Effector CD8-positive, alpha-beta T cell (primary cell): ENCODE measurements at places on chromosomes 12 and 14.

DNA sequence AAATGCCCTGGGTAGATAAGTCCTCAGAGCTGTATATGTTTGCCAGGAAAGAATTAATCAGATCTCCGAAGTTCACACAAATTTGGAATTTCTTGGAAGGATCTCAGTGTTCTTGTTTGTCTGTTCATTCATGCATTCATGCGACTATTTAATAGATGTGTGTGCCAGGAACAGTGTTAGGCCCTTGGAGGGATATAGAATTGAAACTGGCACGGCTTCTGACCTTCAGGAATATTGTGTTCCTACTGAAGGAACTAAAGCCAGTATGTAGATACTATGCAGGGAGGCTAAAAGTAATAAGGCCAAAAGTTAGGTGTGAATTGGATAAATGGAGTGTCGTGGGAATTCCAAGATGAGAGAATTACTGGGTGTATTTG is 166.0 kb upstream of the NOS1 start:
- no peak for DNase-seq

GRCh38 chr12:10741845-10742244 is 18.7 kb upstream of the YBX3 start:
- DNase-seq = no peak

GRCh38 chr12:32889011-32889760 is 7.4 kb downstream of the PKP2 start:
- no peak for DNase-seq

DNA sequence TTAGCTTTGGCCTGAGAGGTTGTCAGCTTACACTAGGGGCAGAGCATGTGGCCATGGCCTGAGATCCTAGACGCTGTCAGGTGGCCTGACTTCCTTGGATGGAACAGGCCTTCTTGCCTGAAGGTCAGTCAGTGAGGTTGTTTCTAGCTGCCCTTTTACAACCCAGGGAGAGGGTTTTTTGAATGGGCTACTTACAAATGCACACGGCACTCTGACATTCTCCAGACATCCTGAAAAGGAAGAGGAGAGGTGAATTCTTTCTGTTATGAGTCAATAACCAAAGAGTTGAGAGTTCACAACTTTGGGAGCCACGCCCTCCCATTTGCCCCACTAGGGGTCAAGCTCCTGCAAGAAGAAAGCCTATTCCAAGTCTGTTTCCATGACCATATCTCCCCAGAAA is 7.8 kb downstream of the KRT76 start:
- no peak for DNase-seq

DNA sequence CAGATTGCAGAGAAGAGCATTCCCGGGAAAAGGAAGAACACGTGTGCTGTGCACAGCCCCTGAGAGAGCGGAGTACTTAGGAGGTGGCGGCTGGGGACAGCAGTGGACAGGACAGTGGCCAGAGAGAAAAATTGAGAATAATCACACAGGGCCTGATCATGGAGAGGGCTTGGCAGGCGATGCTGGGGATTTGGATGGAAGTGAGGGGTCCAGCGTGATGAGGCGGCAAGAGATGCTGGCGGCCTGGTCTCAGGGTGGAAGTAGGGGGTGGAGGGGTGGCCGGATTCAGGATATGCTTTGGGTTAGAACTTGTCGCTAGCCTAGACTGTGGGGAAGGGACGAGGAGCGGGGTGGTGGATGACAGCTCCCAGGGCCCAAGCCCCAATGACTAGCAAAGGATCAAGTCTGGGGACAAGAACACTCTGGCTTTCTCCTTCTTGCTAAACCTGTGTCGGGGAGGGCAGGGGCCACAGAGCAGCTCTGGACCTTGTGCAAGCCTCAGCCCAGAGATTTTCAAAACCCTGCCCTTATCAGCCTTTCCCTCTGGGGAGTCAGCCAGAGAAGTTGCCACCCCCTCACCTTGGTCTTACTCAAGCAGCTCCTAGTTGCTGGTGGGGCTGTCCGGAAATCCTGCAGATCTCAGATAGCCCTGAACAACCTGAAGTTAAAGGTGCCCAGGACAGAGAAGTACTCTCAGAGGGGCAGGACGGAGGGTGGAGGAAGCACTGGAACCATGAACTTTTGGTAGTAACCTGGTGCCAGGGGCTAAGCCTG is 1.3 kb downstream of the HVCN1 start:
- DNase-seq = no peak

DNA sequence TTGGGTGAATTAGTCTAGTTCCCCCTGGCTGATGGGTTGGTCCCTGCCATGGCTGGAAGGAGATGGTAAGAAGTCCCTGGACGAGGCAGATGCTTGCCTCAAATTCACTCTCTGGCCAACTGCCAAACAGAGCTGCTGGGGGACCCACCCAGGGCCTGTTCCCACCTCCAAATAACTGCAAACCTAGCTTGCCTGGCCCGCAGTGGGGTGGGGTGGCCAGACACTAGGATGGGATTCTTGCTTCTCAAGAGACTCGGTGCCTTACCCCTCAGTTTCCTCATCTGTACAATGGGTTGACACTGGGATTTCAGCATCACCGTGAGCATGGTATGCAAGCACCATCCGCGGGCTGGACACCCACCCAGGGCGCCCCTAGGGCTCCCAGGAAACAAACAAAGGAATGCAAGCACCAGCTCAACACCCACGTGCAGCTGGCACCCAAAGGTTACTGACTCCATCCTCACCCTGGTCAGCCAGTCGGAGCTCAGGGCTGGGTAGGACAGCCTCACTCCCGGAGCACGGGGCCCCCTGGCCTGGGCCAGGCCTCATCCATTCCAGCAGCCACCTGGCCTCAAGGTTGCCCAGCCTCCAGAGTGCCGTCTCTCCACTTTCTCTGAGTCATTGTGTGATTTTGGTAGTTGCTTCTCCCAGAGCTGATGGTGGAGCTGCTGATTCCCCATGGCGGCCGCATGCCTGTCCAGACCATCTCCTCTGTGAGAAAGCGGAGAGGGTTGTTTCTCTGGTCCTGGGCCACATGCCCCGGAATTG is 205.2 kb upstream of the RTL1 start:
- DNase-seq = no peak

- DNase-seq = no peak
Observed at GRCh38 chr12:48366131-48366530, 15.4 kb upstream of the ZNF641 start.

DNA sequence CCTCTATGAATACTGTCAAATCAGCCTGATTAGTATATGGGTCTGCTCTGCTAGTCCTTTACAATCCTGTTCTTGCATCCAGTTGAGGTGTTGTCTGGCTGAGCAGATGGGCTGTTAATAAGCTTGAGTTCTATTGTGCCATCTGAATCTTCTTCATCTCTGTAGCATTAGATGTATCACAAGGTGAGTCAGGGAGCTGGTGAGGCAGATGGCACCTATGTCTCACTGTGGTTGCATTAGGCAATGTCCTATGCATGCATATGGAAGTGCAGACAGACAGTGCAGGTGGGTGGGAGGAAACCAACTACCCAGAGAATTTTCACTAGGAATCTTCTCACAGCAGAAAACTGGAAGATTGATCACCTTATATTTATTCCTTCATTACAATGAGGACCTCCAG is 165.7 kb upstream of the STXBP6 start:
- no peak for DNase-seq

DNA sequence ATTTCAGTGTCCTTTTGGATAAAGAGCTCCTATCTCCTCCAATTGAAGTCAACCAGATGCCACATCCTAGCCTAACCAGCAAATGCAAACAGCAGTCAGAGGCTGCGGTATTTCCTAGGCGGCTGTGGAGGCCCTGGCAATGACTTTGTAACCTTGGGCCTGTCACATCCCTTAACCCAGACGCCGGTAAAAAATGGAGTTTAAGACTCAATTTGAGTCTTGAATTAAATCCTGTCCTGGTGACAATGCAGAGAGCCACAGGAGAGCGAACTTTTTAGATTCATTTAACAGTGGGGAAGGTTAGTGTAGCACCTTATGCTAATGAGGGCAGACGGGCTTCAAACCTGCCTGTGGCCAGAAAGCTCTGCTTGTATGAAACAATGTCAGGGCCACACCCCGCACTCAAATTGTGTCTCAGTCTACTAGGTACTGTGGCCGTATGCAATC is 1.3 kb downstream of the C12orf75 start:
- DNase-seq = no peak

- no peak for DNase-seq
Observed at GRCh38 chr14:87944987-87945604, 47.9 kb downstream of the GALC start.

DNA sequence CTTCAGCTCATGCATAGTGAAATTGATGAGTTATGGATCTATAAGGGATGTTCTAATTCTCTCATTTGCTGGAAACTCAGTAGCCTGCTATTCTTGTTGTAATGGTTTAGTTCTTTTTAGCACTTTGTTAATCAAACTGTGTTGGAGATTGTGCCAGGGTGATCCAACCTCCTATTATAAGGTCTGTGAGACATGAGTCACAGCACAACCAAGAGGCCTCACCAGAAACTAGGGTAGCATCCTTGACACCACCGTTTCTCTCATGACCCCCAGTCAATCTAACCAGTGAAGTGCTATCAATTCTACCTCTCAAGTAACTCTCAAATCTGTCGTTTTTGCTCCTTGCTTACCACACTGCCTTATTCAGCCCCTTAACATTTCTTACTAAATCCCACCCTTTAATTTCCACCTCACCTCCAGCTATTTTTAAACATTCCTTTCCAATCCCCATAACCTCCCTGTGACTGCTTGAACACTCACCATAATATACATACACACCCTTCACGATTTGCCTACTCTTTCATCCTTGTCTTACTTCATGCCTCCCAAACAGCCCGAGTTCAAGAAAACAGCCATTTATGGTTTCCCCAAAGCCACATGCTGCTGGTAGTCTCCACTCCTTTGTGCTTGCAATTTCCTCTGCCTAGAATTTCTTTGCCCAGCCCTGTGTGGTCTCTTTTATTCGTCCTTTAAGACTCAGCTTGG is 53.9 kb upstream of the NUDT4 start:
- no peak for DNase-seq

DNA sequence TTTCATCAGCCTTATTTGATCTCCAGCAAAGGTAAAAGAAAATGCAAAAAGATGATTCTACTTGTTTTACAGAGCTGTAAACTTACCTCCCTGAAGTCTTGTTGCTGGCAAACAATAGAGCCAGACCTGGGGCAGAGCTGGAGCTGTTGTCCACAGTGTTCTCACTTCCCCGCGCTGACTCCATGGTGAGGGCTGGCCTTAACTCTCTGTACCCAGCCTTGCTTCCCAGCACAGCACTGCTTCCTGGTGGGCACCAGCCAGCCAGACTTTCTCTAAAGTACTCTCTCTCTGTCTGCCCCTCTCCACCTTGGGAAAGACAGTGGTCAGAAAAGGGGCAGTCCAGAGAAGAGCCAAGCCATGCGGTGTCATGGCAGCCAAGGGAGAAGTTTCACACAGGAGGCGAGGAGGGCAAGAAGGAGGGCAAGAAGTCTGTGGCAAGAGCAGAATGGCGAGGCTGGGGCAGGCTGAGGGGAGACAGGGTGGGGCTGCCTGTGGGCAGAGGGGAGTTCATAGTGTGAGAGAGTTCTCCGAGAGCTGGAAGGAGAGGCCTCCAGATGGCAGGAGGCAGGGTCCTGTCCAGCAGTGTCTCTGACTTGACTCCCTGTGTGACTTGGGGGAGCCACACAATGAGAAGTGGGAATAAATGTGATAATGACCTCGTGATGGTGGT is 9.3 kb downstream of the EVL start:
- no peak for DNase-seq

GRCh38 chr14:94890785-94891184 is 120.9 kb upstream of the GSC start:
- no peak for DNase-seq

DNA sequence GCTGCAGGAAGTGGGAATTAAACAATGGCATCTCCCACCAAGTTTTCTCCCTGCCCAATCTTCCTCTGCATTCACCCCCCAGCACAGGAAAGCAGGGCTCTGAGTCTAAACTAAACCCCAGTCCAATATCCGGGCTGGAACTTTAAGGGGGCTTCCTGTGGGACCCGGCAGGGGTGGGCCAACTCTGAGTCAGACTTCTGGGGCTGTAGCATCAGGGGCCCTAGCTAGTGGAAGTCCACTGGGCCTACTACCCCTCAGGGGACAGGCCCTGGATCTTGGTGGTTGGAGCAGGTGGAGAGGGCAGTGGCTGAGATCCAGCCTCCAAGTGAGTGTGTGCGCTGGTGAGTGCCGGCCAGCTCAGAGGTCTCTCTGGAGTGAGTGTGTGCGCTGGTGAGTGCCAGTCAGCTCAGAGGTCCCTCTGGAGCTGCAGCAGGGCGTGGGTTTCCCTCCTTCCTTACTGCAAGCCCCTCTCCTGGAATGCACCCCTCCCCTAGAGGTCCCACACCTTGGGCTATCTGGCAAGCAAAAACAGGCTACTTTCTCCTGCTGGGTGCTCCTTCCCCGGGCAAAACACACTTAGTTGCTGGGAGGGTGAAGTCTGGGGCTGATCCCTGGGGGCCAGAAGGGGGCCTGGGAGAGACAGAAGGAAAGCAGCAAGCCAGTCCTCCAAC is 5.6 kb upstream of the LHX5 start:
- no peak for DNase-seq

- no peak for DNase-seq
Observed at GRCh38 chr12:18153826-18154225, 63.8 kb upstream of the RERGL start.

- DNase-seq = no peak
Observed at GRCh38 chr14:33460164-33460563, 490.7 kb downstream of the EGLN3 start.

DNA sequence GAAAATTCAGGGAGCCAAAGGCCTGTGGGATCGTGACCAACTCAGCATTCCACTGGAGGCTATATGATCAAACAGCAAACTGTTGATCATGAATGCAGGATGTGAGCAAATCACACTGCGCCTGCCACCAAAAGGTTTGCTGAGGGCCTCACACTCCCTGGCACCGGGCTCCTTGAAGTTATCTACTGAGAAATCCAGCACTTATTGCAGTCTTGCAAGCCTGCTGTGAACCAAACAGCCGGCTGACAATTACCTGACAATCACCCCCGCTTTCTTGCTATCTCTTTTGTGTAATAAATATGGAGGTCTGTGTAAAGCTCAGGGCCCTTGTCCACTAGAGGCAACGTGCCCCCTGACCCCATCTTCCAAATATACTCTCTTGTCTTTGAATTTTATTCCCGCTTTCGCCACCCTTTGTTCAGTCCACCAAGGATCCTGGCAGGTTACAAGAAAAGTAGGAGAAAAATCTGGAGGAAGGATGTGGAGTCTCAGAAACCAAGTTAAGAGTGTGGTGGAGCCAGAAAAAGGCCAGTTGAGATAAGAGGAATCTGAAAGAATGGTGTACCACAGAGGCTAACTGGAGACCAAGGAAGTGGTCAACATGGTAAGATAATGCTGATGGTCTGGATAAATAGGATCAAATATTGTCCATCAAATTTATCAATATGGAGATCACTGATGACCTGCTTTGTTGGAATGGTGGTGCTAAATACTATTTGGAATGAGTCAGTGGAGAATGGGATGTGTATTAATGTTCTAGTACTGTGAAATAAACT is 229.2 kb downstream of the ALX1 start:
- DNase-seq = no peak

- no peak for DNase-seq
Observed at GRCh38 chr12:132460571-132460970, 29.4 kb upstream of the FBRSL1 start.

DNA sequence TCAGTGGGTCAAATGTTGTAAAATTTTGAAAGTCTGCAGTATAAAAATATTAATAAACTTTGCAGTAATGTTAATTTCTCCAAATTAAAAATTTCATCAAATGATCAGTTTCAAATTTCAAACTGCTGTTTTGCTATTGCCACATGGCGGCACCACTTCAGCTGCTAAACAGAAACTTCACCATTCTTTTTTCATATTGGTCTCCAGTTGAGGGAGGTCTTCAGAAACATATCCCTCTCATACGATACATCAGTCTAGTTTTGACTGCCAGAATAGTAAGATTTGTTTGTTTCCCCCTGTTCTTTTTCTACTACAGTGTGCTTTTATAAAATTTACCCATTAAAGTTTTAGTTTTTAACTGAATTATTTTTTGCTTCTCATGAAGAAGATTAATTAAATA is 4.2 kb upstream of the TRHDE start:
- DNase-seq = no peak
